ENCODE measurements at places on chromosomes 5 and 9. TPM values are rescaled to one million over a fixed set of nuclear protein-coding genes. Genes with fewer than 3 reads are reported as not detected.

Gene TAS2R1
- total RNA-seq: not detected

Gene KLHL9
- 25.0 TPM for total RNA-seq

Gene DRD1
- 0.81 TPM for total RNA-seq

Gene GFI1B
- total RNA-seq: 1.3 TPM

All from mucosa of gallbladder (tissue), 1 donor.